Posterior vena cava (tissue), 2 donors: ENCODE measurements at places on chromosomes 2 and 18.

- no peak for DNase-seq
These were observed 196.8 kb upstream of the SESTD1 start for GRCh38 chr2:179461420-179461819.

DNA sequence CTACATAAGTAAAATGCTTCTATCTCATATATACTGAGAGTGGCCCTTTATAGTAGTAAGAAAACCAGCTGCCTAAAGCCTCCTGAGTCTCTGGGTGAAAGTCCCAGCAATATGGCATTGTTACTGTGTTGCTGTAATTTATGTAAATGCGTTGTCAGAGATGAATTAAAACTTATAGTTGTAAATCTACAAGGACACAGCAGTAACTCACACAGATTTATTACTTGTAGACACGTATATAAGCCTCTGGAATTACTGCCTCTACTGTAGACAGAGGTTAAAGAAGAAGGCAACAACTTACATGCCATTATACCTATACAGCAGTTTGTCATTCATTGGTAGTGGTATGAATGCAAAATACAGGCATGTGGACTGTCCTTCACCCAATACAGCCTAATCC lies 169.1 kb upstream of the BOD1L2 start:
- DNase-seq = no peak

DNA sequence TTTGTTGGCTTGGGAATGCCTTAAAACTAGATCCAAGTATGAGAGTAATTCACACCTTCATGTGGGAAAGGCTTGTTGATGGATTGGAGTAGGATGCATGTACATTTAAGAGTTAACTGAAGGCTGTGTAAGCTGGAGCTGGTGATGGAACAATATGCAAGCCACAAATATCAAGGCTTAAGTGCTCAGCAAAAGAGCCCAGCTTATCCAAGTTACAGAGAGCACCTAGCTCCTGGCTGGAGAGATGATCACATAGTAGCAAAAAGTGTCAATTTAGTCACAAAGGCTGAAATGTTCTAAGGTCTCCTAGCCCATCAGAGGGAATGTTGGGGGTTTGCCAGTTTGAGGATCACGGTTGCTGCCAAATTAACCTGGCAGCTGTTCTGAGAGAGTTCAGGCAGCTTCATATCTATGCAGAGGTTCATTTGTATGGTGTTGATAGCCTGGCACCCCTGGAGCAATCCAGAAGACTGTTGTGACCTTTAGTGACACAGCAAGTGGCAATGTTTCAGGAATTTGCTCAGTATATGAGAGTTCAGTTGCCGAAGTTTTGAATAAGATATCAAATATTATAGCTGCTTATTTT lies 228.2 kb downstream of the DOK6 start:
- no peak for DNase-seq

GRCh38 chr2:8550481-8550880 lies 131.4 kb upstream of the ID2 start:
- peak; percentile 67 for DNase-seq

GRCh38 chr2:237154884-237155851 lies 69.5 kb downstream of the COPS8 start:
- DNase-seq = no peak
